Glomerular endothelial cell (primary cell): ENCODE measurements at places on chromosomes 2 and 18.

DNA sequence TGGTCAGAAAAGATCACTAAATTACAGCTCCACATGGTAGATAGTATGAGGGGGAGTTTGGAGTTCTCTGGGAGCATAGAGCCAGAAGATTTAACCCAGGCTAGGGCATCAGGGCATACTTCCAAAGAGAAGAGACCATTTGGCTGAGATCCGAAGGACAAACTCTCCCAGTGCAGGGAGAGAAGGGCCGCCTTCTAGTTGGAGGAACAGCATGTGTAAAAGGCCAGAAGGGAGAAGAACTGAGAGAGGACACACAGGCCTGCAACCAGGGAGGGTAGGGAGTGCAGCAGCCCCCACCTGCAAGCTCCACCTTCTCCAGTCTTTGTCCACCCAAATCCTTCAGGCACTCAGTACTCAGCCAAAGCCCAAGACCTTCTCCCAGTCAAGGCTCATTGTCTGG lies 182.0 kb downstream of the GFPT1 start:
- DNase-seq: no peak

- no peak for DNase-seq
Observed at GRCh38 chr2:36427790-36428243, 72.2 kb downstream of the CRIM1 start.

- no peak for DNase-seq
Observed at GRCh38 chr2:104250635-104251034, 603.3 kb upstream of the POU3F3 start.

DNA sequence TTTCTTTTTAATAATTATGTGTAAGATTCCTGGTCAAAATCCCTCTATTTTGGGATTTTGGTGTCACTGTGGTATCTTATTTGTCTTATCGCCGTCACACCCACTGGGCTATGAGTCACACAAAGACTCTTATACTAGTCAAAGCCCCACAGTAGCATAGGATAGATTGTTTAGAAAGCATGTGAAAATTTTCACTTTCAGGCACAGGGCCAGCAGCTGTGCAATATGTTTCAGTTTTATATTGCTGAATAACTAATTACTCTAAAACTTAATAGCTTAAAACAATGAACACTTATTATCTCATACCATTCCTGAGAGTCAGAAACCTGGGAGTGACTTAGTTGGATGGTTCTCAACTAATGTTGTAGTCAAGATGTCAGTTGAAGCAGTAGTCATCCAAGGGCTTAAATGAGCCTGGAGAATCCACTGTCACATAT lies 24.0 kb downstream of the CFAP210 start:
- no peak for DNase-seq

GRCh38 chr2:88856409-88857135 lies 165.1 kb downstream of the RPIA start:
- no peak for DNase-seq
